ENCODE measurements at places on chromosomes 13 and 19.

- no peak for DNase-seq
Observed at GRCh38 chr13:85650613-85651012, 148.6 kb downstream of the SLITRK6 start.

- DNase-seq: no peak
Observed at GRCh38 chr13:40315416-40316064, 350.9 kb downstream of the FOXO1 start.

GRCh38 chr19:58117841-58118575 lies 20.0 kb upstream of the ZSCAN18 start:
- no peak for DNase-seq

DNA sequence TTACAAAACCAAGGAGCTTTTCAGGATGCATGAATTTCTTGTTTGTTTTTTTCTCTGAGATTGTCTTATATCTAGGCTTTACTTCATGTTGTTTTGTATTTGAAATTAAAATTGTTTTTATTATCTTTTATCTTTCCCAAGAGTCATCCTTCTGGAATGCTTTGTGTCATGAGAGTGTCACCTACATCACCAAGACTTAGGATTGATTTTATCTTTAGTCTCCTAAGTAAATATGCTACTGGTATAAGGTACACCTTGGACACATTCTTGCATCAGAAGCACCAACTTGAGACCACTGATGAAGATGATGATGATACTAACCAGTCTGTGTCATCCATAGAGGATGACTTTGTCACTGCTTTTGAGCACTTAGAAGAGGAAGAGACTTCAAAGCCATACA lies 26.4 kb downstream of the AKAP11 start:
- DNase-seq: no peak

All from ascending aorta (tissue), 2 donors.